Progenitor cell of endocrine pancreas (in vitro differentiated cells): ENCODE measurements at places on chromosomes 4 and X.

GRCh38 chr4:47340914-47341313 is 122.6 kb downstream of the COMMD8 start:
- DNase-seq = no peak

GRCh38 chr4:2417765-2418649 is at the start of gene ZFYVE28:
Gene ZFYVE28, minus strand, starts transcription at chr4:2418645. Its CDS starts 322 bp downstream, at chr4:2418323.
- no peak for DNase-seq

GRCh38 chr4:39544580-39545315 is 17.5 kb upstream of the UGDH start:
- DNase-seq = no peak

DNA sequence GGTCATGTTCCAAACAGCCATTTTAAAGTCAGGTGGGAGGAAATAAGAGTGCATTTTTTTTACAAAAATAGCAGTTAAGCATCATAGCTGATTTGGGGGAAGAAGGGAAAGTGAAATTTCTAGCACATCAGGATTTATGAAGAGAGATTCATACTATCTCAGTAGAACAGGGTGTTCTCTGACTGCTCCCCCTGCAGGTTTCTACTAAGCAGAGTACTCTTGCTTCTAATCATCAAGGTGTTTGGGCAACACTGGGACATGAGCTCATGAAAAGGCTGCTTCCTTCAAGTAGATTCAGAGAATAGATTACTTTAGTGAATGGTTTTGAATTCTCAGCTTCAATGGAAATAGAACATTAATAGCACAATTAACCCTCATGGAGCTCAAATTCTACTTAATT is 591.4 kb upstream of the PCDH10 start:
- no peak for DNase-seq

- DNase-seq = no peak
Observed at GRCh38 chr4:151199319-151200190, 77.4 kb upstream of the PRSS48 start.

GRCh38 chr4:71251261-71251660 is 87.6 kb upstream of the SLC4A4 start:
- no peak for DNase-seq

GRCh38 chr4:142473218-142473959 is 372.7 kb downstream of the INPP4B start:
- DNase-seq = no peak

DNA sequence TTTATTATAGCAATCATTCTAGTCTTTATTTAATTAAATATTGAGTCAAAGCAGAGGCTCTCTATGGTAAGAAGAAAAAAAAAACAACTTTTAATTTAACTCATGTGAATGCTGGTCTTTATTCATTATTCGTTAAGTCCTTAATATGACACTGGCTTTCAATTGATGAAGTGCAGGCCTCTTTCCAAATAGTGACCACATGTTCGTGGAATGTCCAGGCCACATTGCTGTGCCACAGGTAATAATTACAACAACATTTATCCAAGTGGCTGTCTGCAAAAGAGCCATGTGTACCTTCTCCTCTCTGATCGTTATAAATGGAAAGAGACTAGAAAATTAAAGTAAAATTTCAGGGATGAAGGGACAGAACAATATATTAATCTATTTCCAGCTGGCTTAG is 220.1 kb upstream of the PABPC4L start:
- DNase-seq = no peak

GRCh38 chr4:188683571-188683970 is 544.3 kb downstream of the TRIML1 start:
- no peak for DNase-seq

- no peak for DNase-seq
Observed at GRCh38 chrX:9271789-9272525, 192.9 kb upstream of the TBL1X start.

DNA sequence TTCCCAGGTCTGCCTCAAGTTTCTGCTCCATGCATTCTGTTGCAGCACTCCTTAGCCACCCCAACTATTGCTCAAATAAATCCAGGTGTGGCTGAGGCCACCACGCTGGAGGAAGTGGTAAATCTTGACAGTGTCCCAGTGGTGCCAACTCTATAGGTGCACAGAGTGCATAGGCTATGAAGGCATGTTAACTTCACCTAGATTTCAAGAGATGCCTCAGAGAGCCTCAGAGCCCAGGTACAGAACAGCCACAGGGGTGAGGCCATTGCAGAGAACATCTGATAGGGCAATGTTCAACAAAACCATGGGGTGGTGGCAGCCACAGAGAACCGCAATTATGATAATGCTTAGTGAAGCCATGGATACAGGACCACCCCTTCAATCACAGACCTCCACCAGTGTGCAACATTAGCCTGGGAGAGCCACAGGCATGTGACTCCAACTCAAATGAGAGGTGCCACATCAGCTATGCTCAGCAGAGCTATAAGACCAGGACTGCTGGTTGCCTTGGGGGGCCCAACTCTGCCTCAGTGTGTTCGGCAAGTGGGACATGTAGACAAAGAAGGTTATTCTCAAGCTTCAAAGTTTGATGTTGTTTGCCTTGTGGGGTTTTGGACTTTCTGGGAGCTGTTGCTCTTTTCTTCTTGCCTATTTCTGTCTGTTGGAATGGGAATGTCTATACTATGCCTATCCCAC is 468.7 kb downstream of the ANKRD50 start:
- DNase-seq = no peak
